ENCODE measurements at places on chromosomes 5 and 9.

GRCh38 chr5:88826646-88827585, 56.1 kb downstream of the MEF2C start:
- DNase-seq = no peak

GRCh38 chr5:149271716-149272563, at the start of gene AFAP1L1:
AFAP1L1 (plus strand) TSS chr5:149271859; CDS start chr5:149271969, 110 bp downstream.
- no peak for DNase-seq

GRCh38 chr9:93318480-93318879, 133.0 kb upstream of the FAM120A start:
- no peak for DNase-seq

GRCh38 chr5:87252283-87252605, 15.4 kb upstream of the RASA1 start:
- no peak for DNase-seq

GRCh38 chr9:107706701-107707427, 217.3 kb upstream of the KLF4 start:
- no peak for DNase-seq

DNA sequence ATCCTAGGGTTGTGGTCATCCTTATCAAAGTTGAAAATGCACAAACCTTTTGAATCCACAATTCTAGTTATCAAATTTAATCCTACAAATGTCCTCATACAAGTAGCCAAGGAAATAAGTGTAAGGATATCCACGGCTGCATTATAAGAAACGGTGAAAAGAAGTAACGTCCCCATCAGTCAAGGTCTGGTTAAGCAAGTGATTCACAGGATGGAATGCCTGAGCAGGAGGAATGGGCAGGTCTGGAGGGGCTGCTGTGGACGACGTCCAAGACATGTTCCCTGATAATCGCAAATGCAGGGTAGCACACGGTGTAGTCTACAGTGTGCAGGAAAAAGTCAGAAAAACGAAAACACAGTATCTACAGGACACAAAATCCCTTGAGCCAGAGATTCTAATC, 118.6 kb downstream of the ADAMTS2 start:
- DNase-seq = no peak

GRCh38 chr5:93349613-93350012, 231.4 kb downstream of the NR2F1-AS1 start:
- DNase-seq = no peak
